Inflammatory macrophage treated with lipopolysaccharide for 1 hour (primary cell): ENCODE measurements at places on chromosomes 7 and 10.
A peak's percentile ranks its signal among the peaks of the same experiment; 100 is the strongest.

- no peak for DNase-seq
Measured at GRCh38 chr10:78072504-78072903, 38.8 kb downstream of the RPS24 start.

GRCh38 chr7:155590215-155591018, 44.1 kb upstream of the CNPY1 start:
- DNase-seq: peak; percentile 58

- DNase-seq: no peak
Measured at GRCh38 chr7:122600630-122601029, 98.3 kb downstream of the RNF133 start.

DNA sequence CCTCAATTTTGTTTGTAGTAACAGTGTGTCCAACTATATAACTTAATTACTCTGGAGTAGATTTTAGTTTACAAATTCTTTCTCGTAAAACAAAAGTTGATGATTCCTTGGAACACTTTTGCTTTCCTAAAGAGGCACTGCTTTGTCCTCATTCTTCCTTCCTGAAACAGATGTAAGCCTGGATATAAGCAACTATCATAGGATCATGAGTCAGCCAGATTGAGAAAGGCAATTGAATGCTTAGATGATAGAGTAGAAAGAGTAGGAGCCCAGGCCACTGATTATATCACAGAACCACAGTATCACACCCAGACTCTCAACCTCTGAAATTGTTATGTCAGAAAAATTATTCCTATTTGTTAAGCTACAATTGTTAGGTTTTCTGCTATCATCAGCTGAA, 69.9 kb downstream of the TMEM106B start:
- peak; percentile 25 for DNase-seq

DNA sequence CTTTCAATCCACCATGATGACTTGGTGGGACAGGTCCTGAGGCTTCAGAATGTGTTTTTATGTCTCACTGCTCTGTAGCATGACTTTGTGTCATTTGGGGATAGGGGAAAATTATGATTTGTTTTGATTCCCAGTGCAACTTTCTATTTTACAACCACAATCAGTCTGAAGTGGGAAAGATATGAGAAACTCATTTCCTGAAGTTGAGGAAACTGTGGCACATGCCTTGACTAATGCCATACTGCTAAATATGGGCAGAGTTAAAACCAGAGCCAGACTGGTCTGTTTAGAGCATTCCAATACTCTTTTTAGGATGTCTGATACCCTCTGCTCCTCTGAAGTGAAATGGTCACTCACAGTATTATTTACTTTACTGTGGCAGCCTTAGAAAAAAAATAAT, 307.7 kb downstream of the ADRA2A start:
- no peak for DNase-seq

DNA sequence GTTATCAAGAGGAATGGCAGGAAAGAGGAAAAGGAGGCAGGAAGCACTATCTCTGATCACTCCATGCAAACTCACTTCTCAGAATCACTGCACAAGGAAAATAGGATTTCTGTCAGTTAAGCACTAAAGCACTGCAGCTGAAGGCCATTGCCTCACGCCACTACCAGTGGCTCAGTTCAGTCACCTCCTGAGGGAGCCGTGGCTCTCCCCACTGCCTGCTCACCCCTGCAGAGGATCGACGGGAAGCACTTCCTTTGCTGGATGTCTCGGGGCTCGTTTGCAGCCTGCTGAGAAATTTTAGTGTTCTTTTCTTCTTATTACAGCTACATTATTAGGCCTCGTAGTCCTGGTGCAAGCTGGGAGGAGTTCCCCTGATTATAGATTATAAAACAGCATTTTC, 90.1 kb upstream of the ADCY1 start:
- DNase-seq: no peak

DNA sequence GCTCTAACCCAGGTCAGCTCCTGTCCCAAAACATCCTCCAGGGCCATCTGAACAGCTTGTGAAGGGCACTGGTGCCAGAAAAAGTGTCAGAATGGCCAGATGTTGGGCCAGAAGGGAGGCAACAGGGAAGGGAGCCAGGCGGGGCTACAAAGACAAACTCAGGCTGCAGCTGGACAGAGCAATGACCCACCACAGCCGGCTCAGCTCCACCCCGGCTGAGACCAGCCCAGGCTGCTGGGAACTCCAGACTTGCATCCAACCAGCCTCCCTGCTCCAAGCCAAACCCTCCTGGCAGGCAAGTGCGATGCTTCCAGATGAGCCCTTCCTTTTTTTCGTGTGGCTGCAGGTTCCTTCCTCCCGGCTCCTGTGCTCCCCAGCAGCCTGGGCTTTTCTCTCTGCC, 466.9 kb downstream of the PTPRN2 start:
- no peak for DNase-seq

DNA sequence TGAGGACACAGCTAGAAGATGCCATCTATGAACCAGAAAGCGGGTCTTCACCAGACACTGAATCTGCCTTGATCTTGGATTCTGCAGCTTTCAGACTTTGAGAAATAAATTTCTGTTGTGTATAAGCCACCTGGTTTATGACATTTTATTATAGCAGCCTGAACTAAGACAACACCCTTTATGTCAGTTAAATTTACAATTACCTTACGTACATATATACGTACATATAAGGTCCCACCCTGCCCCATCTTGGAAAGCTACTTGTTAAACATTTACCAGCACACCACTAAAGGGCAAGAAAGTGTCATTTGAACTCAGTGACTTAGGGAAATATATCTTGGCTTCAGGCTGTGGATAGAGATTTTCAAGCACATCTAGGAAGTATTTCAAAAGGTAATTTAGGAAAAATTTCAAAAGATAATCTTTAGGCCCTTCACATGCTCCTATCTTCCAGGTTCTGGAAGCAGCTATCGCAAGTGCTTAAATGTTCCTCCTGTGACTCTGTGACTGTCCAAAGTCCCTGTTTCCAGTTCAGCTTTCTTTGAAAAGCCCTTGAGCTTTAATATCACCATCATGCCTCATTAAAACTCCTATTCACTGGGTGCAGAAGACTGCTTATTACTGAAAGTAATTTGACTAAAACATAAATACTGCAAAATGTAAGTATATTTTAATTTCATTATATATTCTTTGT, 9.6 kb upstream of the SRI start:
- DNase-seq: no peak

DNA sequence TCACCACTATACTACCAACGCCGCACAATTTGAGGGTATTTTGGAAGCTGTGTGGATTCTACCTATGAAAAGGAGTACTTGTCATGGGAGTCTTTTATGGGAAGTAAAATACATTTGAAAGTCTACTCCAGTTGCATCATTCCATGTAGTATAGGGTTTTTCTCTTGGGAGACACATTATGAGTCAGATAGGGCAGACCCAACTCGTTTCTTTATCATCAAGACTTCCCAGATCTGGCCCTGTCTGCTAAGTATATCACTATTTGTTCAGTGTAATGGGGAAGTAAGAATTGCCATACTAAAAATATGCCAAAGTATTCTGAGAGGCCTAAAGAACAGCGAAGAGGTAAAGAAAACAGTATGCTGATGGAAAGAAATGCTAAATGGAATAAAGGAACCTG, 144.2 kb downstream of the SPAG6 start:
- DNase-seq: peak; percentile 92

DNA sequence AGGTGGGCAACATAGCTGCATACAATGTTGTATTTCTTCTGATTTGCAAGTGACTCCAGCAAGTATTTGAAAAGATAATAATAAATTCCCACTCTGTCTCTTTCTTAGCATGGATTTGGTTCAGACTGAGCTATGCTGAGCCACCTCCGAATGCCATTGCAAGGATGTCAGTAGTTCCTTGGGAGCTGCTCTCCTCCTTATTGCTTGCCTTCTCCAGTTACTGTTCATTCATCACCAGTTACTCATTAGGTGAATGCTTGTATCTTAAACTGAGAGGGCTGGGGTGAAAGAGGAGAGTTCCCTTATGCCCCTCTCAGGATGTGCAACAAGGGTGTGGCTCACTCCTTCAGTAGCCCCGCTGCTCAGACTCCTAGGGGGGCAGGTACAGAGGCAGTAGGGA, 78.4 kb upstream of the PRKAR2B start:
- no peak for DNase-seq

- DNase-seq: no peak
Measured at GRCh38 chr7:74032624-74033371, 4.8 kb downstream of the ELN start.

DNA sequence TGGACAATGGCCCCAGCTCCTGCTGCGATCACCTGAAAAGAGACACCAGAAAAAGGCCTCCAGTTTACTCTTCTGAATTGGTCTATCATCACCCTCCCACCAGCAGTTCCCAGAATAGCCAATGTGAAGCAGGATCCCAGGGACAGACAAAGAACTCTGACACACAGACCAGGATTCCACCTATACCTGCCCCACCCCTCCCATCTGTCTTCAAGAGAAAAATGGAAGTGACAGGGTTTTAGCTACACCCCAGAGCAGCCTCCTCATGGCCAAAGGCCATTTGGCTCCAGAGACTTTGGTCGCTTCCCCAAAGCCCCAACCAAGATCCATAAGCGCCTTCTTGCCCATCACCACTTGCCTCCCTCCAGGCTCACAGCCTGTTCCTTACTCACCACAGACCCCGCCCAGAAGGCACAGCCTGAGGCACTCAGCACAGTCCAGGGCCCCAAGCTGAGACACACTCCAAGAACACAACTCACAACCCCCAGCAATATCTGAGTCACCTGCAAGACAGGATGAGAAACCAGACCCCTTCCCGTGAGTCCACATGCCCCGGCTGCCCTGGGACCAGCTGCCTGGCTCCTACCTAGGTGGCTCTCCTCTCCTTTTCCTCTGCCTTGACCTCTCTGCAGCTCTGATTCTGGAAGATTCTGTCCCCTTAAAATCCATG, 6.5 kb downstream of the TMEM176B start:
- no peak for DNase-seq

DNA sequence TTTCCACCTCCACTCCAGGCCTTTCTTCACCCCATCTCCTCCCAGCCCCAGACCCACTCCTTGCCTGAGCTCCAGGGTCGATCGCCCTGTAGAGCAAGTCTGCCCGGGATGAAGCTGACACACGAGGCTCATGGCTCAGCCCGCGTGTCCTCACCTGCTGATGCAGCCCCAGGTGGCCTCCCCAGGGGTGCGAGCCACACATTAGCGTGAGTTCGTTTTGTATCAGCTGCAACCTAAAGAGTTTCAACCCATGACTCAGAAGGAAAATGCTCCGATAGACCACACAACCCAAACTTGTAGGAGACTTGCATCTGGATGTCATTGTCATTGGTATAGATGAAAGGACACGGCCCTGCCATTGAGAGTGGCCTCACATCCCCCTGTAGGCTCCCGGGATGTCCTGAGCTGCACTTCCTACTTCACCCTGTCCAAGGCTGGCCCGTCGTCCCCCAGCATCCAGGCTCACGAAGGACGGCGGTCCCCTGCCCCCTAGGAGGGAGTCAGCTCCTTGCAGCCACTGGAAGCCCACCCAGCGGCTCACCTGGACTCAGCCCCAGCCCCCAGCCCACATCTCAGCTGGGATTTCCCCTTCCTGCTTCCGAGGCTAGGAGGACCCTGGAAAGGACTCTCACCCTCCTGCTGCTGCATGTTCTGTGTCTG, 97.7 kb downstream of the HTR5A start:
- DNase-seq: no peak

- DNase-seq: no peak
Measured at GRCh38 chr7:157938211-157938610, 601.4 kb downstream of the DNAJB6 start.

- no peak for DNase-seq
Measured at GRCh38 chr10:30170814-30171213, 111.4 kb upstream of the JCAD start.

DNA sequence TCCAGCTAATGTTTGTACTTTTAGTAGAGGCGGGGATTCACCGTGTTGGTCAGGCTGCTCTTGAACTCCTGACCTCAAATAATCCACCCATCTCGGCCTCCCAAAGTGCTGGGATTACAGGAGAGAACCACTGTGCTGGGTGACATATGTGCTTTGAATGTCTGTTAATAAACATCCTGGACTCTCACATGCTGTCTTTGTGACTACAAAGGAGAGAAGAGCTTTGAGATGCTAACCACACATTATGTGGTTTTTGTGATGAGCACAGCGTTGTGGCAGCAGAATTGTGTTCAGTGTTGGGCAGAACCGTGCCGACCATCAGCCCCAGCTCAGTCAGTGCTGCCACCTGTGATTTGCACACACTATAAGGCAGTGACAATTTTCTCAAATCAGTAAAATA, 500.1 kb upstream of the KLF6 start:
- no peak for DNase-seq

- no peak for DNase-seq
Measured at GRCh38 chr7:102289057-102289456, 2.4 kb downstream of the SH2B2 start.

GRCh38 chr10:50211670-50212069, 39.6 kb downstream of the ASAH2 start:
- no peak for DNase-seq

- DNase-seq: no peak
Measured at GRCh38 chr7:24475166-24475961, 97.9 kb upstream of the PALS2 start.

DNA sequence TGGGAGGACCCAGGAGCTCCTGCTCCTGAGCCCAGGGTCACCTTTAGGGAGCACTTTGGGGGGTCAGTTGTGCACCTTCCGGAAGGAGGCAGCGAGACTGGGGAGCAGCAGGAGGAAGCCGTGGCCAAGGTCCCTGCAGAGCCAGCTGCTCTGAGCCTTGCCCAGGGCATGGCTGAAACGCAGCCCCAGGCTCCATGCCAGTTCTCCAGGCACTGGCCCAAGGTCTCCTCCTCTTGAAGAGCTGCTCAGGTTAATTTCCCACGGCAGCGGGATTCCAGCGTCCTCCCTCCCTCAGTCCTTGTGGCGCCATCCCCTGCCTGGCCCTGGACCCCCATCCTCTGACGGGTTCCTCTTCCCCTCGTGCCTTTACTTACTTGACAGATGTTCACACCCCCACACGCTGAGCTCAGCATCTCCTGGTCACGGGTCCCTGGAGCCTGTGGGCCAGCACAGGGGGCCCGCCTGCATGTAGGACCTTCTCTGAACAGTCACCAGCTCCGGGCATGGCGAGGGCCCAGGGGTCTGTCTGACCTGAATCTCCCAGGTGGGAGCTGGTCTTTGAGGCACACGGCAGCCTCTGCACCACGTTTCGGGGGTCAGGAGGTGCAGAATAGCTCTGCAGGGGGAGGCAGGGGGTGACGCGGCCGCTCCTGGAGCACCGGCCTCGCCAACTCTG, 16.7 kb upstream of the CFAP46 start:
- DNase-seq: no peak

GRCh38 chr10:31757386-31757791, 171.2 kb downstream of the ARHGAP12 start:
- no peak for DNase-seq

DNA sequence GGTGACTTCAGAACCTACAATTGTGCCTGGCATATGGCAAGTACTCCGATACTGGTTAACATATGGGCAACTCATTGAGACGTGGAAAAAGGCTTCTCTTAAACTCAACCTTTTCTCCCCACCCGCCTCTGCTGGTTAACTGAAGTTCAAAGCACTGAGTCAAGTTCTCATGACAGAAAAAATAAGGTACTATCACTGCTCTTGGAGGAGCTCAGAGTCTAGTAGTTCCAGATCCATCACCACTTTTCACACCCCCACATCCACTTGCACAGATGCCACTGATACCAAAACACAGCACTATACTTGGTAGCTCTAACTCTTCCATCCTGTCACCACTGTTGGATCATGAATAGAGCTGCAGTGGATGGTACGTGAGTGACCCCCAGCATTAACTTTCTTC, 36.2 kb downstream of the CCDC6 start:
- DNase-seq: no peak

GRCh38 chr7:20275637-20276036, 55.1 kb upstream of the ITGB8 start:
- DNase-seq: no peak

- DNase-seq: no peak
Measured at GRCh38 chr7:132771301-132771730, 195.0 kb upstream of the PLXNA4 start.

- no peak for DNase-seq
Measured at GRCh38 chr7:128103498-128104107, 72.4 kb upstream of the LRRC4 start.
